ENCODE measurements at places on chromosomes 11 and 22.
A peak's percentile ranks its signal among the peaks of the same experiment; 100 is the strongest.

GRCh38 chr22:32248276-32248675 lies 6.9 kb downstream of the SLC5A4 start:
- no peak for DNase-seq

DNA sequence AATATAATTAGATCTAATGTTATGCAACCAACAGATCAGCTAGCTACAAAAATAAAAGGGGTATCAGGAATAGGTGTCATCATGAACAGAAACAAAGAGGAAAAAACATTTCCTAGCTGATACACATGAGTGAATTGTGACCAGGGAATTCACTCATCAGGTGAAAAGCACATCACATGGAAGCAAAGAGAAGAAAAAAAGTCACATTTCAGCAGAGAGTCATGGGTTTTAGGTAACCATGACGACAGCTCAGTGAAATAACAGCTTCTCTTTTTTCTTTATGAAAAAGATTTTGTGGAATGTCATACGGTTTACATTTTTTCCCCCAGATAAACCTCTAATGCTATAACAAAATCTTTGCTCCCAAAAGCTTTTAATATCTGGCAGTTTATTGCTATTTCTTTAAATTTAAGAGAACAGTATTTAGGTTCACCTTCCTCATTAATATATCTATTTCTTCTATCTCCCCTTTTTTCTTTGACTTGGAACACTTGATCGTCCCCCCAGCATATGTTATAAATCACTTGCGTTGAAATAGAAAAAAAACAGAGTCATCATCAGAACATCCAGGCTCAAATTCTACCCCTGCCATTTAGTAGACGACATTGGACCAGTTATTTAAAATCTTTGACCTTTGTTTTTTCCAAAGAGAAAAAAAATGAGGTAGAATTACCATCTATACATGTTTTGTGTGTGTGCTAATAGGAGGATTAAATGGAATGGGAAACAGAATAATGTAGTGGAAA lies 5.3 kb downstream of the TYR start:
- DNase-seq = no peak

DNA sequence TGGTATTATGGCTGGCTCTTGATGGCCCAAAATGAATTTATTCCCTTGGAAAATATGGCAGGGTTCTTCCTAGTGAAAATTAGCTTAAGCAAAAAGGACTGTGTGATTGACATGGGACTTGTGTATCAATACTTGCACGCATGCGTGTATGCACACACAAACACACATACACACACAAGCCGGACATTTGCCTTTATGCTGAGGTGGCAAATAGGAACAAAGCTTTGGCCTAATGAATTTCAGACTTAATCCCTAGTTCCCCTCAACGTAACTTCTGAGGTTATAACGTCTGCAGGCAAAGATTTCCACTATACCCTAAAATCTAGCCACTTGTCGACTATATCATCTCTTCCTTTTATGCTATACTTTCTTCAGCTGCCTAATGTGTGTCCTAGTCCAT lies 2.9 kb upstream of the OR52I2 start:
- no peak for DNase-seq

GRCh38 chr22:25840891-25841290 lies 98.9 kb downstream of the MYO18B start:
- no peak for DNase-seq

DNA sequence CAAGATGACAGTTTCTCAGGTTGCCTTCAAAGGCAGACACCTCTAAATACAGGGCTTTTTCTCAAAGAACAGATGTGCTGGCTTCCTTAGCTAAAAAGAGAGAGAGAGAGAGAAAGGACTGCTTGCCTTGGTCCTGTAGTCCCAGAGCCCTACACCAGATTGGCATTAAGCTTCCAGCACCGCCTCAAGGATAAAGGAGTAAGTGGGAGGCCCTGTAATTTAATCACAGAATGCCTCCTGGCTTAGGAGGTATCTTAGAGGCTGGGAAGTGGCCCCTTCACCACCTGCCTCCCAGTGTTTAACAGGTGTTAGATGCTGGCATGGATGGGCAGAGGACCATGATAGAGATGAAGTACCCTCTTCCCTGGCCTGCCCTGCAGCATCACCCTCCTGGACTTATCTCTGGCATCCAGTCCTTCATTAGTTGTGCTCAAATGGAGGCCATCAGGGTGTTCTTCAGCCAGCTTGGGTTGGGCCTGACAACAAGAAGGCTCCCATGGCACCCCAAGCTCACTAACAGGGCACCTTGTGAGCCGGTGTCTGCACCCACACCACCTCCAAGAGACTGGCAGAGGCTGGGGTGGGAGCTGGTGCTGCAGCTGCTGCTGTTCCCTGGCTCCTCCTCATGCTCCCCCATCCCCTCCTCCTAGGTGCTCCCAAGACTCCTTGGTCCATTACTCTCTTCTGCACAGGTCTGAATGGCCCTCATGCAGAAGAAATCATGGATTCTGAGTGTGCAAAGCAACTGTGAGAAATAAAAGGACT lies 32.5 kb downstream of the ABCC8 start:
- no peak for DNase-seq

DNA sequence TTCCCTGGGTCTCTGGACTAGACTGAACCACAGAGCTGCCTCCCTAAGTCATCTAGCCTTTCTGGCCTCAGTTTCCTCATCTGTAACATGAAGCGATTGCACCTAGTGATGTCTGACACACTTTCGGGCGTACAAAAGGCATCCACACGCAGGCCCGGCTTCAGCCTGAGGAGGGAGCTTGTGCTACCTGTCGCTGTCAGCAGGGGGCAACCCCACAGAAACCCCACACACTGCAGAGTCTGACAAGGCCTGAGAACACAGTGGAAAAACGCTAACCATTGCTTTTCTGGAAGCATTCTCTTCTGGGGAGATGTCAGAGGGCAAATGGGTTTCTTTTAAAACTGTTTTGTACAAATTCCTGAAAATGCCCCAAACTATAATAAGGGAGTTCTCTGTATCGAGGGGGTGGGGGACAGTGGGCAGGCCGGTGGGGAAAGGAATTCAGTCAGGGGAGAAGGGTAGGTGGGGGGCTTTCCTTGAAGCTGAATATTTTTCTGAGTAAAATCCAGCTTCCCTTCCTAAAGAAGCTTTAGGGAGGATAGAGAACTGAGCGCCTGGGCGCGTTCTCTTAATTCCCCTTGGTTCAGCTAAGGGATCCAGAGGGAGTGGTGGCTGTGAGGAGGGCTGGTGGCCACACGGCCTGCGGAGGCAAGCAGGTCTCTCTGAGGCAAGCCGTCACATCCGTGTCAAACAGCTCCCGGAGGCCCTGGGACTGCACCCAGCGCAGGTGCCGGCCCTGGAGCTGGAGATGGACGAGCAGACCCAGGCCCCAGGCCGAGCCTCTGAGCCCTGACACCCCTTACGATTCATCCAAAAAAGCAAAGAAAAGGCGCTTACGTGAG lies 533 bp downstream of the ELF5 start:
- DNase-seq = peak; percentile 26

DNA sequence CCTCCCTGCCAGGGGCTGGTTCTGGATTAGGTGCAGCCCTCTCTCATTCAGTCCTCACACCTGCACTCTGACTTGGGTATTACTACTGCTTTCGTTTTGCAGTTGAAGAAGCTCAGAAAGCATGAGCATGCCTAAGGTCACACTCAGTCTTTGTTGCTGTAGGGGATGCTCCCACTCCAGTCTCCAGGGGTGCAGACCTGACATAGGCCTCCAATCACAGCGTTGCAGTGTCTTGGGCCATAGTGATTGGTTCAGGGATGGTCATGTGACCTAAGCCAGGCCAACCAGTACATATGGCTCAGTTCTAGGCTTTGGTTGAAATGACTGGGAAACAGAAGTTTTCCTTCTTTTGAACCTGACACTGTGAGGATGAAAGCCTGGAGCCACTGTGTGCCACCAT lies 61.7 kb downstream of the FBXO7 start:
- DNase-seq = no peak

GRCh38 chr11:41499429-41499828 lies 40.0 kb upstream of the LRRC4C start:
- DNase-seq = no peak

DNA sequence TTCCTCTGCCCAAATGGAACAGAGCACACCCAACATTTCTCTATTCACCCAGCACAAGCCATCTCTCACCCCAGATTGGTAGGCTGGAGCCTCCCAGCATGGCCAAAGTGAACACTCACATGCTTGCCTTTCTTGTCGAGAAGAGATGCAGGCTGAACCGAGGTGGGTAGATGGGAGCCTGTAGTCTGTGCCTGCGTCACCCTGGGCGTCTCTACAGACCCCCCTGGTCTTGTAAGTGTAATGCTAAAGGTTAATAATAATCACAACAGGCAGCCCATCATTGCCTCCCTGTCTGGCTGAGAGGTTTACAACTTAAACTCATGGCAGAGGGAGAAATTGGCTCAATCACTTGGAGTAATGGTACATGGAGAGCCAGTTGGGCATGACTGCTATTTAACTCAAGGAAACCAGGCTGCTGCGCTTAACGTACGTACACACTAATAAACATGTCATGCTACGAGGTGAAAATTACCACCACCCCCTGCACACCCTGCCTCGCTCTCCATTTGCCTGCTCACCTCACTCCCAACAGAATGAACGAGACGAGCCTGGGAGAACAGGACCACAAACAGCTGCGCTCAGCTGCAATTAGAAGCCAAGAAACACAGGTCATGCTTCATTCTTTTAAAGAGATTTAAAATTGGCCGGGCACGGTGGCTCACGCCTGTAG lies 9.1 kb upstream of the ZBTB16 start:
- no peak for DNase-seq

DNA sequence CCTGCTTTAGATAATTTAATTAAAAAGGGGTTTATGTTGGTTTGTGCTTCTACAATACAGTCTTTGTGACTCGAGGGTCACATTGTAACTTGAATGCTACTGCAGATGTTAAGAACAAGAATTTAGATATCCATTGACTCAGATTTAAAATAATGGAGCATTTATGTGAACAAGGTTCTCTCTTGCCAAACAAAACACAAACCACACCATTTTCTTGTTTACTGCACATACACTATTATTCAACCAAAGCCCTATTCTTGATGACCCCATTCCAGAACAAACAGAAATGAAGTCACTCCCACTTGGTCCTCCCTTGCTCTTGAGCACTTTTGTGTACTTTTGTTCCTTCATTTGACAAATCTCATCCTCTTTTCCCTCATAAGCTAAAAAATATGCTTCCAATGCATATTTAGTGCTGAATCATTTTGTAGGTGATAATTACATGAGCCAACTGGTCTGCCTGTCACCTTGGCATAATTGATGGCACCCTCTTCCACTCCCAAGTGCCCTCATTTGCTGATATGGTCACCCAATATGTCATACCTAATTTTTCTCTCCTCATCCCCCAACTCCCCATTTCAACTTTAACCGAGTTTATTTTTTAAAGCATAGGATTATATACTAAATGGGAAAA lies 2.8 kb downstream of the C11orf71 start:
- DNase-seq = no peak

Data from nucleus accumbens (tissue), 56 donors.